ENCODE measurements at places on chromosomes 3 and 15.

GRCh38 chr15:69096196-69096595 is 64.2 kb upstream of the GLCE start:
- DNase-seq: no peak

GRCh38 chr3:129812589-129812988 is 80.9 kb downstream of the TMCC1 start:
- DNase-seq: no peak

- no peak for DNase-seq
Measured at GRCh38 chr15:89359471-89360293, 25.1 kb upstream of the POLG start.

DNA sequence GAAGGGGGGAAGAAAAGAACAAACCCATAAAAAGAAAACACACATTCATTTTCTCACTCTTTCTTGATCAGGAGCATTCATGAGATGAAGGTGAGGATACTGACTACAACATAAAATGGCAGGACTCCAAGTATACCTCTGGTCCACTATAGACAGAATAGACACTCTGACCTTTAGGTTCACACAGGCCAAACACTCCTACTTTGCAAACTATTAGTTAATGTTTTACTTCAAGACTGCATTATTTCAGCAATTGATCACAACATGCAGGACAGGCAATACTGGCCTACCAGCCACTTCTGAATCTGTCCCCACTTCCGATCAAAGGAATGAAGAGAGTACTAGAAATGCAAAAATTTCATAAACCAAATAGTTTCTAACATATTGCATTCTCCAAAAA is 47.0 kb downstream of the LRRFIP2 start:
- DNase-seq: no peak

DNA sequence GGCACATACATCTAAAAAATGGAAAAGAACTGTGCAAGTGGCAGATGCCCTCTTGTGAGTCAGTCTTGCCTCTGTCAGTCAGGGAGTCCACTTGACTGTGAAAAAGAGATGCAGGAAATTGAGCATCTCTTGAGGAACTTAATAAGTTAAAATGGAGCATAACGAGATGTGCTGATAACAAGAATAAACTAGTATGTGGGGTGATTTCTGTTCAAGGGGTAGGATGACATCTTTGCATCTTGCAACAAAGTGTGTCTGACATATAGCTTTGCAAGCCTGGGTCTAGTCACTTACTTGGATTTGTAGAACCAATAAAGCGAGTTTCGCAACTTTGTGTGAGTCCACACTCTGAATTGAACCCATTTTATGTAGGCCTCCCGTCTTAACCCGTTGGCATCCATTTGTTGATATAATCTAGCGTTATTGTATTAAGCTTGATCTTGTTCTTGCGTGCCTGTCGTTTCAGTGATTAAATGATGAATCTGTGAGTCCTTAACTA is 2.2 kb downstream of the USP3 start:
- no peak for DNase-seq

All from COR-L47 (cell line).